ENCODE measurements at places on chromosomes 2 and 18.

GRCh38 chr18:48296581-48296980 is 112.6 kb downstream of the ZBTB7C start:
- DNase-seq: no peak

- peak; percentile 2 for DNase-seq
Observed at GRCh38 chr2:152284398-152284797, 50.6 kb upstream of the FMNL2 start.

DNA sequence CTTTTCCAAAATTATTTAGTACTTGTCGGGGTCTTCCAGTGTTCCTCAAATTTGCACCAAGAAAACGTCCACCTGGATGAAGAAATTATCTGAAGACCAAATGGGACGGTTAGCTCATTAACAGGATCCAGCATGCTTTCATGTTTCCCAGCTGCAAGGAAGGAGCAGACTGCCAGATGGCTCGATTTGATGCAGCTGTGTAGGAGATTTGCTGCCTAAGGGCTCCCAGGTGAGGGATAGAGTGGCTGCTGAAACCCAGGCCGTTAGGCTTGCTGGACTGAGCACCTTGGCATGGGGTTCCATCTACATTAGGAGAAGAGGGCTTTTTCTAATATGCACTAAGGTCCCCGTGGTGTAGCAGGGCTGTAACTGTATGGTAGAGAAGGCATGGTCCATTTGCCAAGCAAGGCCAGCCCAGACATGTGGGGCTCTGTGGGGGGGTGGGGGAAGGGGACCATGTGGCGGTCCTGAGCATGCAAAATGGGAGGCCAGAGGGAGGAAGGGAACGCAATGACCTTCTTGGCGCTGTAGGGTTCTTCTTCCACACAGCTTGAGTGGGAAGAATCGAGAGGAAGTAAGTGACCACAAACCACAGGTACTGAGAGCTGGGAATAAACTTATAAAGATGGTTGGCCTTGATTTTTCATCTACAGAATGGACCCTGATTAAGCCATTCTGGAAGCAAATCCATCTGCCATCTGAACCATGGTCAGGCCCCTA is 144.0 kb downstream of the TMEM163 start:
- no peak for DNase-seq

GRCh38 chr2:9709539-9710285 is 78.9 kb upstream of the YWHAQ start:
- no peak for DNase-seq

GRCh38 chr2:144607099-144607498 is 87.2 kb upstream of the ZEB2 start:
- no peak for DNase-seq

GRCh38 chr18:57434536-57435494 is at the start of gene ONECUT2:
Gene ONECUT2, plus strand, starts transcription at chr18:57435374. Its CDS starts 343 bp downstream, at chr18:57435717.
- peak; percentile 98 for DNase-seq

DNA sequence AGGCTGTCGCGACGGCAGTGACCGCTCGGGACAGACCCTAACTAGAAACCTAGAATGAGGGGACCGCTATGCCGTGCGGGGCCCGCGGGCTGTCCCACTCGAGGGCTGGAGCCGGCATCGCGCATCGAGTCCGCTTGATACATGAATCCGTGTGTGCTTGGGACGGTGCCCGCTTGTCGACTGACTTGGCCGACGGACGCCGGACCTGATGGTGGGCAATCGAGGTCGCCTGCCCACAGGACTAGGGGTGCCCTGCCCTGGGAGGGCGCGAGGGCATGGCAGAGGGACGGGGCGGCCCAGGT is 749 bp upstream of the PTMA start:
- peak; percentile 81 for DNase-seq

DNA sequence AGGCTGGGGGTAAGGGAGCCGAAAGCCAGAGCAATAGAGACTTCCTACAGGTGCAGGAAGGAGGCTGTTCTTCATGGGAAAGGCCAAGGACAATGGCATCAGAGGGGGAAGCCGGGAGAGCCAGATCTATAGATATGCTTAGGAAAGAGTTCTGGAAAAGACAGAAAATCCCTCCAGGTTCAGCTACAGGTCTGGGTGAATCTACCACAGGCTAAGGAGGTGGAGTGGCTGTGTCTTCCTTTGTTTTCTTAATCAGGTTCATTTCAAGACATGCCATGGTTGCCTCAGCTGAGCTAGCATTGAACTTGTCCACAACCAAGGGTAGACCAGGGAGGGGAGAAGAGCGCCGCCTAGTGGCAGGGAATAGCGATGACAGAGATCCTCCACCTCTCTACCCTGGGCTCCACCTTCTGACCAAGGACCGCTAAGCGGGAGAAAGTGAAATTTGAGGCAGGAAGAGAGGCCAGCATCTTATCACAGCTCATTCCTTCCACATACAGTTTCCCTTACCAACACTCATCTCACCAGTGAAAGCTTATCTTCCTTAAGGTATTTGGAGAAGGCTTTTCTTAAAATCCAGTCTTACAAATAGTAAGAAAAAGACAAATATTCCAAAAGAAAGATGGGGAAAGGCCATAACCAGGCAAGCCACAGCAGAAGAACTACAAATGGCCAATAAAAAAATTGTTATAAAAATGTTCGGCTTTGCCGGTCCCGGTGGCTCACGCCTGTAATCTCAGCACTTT is 74.2 kb downstream of the VIT start:
- DNase-seq: peak; percentile 95

- no peak for DNase-seq
Observed at GRCh38 chr2:237509905-237510304, 22.9 kb downstream of the MLPH start.

DNA sequence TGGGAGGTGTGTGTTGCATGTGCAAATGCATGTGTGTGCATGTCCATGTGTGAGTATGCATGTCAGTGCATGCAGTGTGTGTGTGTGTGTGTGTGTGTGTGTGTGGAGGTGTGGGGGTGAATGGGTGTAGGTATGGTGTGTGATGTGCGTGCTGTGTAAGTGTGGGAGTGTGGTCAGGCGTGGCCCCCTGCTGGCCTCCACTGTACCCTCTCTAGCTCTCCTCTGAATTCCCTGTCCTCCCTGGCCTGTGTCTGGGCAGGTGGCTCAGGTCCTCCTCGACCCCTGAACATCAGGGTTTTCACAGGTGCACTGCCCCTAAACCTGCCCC is 230.2 kb downstream of the CELF4 start:
- DNase-seq: peak; percentile 30

DNA sequence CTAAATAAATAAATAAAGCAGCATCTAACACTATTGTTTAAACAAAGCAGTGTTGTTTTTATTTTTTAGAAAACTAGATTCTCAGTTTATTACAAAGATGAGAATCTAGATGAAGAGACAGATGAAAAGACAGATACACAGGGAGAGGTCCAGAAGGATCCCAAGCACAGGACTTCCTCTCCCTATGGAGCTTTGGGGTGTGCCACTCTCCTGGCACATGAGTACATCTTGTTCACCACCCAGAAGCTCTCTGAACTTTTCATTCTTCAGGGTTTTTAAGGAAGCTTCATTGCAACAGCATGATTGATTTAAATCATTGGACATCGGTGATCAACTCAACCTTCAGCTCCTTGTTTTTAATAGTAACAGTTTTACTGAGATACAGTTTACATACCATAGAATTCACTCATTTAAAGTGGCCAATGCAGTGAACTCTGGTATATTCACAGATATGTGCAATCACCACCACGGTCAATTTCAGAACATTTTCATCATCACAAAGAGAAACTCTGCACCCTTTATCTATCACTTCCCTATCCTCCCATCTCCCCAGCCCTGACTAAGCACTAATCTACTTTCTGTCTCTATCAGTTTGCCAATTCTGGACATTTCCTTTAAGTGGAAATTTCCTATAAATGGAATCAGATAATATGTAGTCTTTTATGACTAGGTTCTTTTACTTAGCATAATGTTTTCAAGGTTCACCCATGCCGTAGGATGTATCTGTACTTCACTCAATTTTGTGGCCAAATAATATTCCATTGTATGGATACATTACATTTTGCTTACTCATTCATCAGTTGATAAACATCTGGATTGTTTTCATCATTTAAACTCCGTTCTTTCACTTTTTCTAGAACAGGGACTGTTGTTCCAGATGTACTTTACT is 62.3 kb upstream of the ZFP36L2 start:
- DNase-seq: no peak

GRCh38 chr2:99880148-99880963 is 262.0 kb downstream of the AFF3 start:
- DNase-seq: no peak

DNA sequence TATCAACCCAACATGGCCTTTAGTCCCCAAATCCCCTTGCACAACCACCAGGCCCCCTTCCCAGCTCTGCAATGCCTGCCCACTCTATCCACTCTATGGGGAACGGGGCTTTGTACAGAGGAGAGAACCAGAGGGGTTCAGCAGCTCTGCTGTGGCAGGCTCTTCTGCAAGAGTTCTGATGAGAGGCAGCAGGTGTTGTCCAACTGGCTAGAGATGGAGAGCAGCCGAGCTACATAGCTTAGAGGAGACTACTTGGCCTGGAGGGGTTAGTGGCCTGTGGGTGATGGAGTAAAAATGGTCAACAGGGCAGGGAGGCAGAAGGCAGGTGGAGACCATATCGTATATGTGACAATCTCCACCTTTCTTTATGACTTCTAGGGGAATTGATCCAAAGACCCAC is 103.0 kb downstream of the QPCT start:
- DNase-seq: no peak

GRCh38 chr2:62248226-62248625 is 52.3 kb downstream of the B3GNT2 start:
- no peak for DNase-seq

DNA sequence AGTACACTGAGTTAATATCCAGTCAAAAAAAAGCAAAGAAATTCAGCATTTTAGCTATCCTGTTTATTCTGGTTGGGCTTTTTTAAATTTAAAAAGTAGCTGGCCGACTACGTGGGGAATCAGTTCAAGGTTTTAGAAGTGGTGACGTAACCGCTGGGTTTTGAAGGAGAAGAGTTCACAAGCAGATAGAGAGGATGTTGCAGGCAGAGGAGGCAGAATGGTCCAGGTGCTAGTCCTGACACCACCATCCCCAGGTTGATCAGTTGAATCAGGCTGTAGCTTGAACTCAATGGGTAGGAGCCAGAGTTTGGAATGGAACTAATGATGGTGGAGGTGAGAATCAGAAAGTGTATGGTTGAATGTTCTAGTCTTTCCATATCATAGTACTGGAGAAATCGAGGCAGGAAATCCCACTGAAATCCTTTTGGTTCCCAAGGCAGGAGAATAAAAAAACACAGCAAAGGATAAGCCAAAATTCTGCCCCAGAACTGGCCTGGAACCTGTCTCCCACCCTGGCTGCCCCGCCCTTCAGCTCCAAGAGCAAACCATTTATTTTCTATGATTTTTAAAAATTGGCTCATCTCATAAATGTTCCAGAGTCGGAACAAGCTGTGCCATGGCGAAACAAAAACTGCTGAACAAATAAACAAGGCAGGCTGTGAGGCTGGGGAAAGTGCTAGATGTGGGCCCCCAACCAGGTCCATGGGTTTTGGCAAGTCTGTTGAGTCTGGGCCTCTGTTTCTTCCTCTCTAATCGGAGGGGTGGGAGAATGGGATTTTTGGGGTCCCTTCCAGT is 44.0 kb downstream of the SLC4A1AP start:
- no peak for DNase-seq

- no peak for DNase-seq
Observed at GRCh38 chr2:122105877-122106206, 350.4 kb downstream of the TSN start.

GRCh38 chr2:37349231-37349860 is 4.9 kb downstream of the QPCT start:
- peak; percentile 83 for DNase-seq

DNA sequence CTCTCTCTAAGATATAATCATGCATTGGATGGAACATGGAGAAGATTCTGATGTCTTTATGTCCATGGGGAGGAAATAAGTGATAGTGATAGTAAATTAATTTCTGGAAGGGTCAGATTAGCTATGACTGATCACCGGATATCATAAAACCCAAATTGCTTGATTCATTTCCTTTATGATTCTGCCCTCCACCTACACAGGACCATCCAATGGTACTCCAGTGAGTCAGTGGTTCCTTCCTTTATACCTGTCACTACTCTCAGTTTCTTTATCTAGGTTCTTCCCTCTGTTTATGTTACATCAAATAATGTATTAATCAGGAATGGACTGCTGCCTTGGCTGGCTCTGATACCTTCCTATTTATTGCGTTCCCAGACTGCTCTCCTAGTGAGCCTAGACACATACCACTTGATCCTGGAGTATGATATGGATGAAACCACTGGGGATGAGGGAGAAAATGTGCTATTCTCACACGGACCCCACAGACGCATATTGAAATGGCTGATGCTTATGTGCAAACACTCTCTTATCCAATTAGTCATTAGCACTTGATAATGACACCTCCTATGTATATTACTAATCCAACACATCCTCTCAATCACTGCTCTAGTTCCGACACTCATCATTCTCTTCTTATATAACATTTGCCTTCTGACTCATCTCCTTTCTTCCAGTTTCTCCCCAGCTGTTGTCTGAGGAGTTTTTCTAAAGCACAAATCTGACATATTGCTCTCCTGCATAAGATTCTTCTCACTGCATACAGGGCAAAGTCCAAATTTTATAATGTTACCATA is 315.6 kb downstream of the INSIG2 start:
- no peak for DNase-seq

- no peak for DNase-seq
Observed at GRCh38 chr2:209114588-209115240, 309.1 kb upstream of the MAP2 start.

DNA sequence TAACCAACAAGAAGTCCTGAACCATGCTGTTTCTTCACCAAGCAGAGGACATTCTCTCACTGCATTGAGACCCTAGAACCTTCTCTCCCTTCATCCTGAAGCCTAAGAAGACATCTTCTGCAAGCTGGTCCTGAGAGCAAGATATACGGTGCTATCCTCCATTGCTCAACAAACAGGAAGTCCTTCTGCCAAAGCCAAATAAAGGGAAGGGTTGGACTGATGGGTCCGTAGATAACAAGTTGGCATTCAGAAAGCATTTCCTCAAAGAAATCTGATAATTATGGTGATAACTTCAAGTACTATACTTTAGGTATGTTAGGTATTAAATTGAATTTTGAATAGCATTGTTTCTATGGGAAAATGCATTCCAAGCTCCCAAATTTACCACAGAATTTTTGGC is 23.3 kb downstream of the GRB14 start:
- DNase-seq: no peak

GRCh38 chr2:143937723-143938350 is 582.1 kb downstream of the ZEB2 start:
- DNase-seq: peak; percentile 40

GRCh38 chr18:31246460-31246859 is 71.5 kb upstream of the DSG1 start:
- DNase-seq: no peak

GRCh38 chr2:157056200-157056676 is 201.3 kb upstream of the GALNT5 start:
- DNase-seq: no peak

- no peak for DNase-seq
Observed at GRCh38 chr2:100906679-100907078, 86.7 kb downstream of the NPAS2 start.

GRCh38 chr18:10523544-10523943 is 2.3 kb upstream of the NAPG start:
- no peak for DNase-seq

DNA sequence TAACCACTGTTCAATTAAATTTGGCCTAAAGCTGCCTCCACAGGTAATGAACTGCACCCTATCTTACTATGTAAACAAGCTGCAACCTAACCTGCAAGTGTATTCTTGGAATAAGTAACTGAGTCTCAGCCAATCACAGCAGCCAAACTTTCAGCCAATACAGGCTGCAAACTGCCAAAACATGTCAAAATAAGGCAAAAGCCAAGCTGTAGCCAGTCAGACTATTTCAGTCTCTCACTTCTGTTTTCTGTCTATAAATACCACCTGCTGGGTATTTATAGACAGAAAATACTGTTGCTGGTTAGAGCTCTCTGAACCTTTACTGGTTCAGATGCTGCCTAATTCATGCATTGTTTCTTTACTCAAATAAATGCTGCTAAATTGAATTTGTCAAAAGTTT is 14.3 kb downstream of the C2orf76 start:
- peak; percentile 36 for DNase-seq

Measured in mesendoderm (in vitro differentiated cells).